ENCODE measurements at places on chromosomes 7 and 10.

- DNase-seq: no peak
These were observed 36.7 kb downstream of the INPP5A start for GRCh38 chr10:132574288-132574687.

DNA sequence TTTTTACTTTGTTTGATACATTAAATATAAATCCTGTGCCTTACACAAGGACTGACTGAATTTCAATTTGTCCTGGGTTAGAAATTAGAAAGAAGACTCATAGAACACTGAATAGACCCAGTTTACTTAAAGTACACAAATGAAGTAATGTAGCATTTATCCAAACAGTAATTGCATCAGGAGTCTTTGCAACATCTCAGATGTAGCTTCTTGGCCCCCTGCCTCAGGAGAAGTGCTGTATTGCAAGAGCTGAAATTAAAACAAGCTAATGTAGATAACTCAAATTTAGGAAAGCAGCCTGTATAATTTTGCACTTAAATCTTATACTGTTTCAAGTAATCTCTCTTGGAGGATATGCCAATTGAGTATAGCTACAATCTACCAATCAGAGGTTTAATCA is 54.3 kb upstream of the KCND2 start:
- no peak for DNase-seq

GRCh38 chr10:51297438-51297837 is 223.2 kb downstream of the PRKG1 start:
- no peak for DNase-seq

DNA sequence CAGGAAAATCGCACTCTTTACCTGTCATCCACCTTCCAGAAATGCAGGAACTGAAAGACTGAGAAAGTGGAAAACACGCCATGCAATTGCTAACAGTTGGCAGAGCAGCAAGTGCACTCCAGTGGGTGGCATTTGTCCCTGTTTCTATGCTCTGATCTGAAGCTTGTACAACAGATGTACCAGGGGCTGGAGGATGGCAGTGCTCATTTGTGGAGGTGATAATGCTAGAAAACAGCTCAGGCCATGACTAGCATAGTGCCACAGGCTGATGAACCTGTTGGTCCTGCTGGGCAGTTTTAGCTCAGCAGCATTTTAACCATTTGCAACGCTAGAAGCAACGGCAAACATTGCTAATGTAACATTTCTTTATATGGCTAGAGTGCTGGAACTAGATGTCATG is 199.9 kb upstream of the NRP1 start:
- DNase-seq: no peak

- DNase-seq: no peak
These were observed 102.0 kb upstream of the FAM20C start for GRCh38 chr7:90111-91063.

DNA sequence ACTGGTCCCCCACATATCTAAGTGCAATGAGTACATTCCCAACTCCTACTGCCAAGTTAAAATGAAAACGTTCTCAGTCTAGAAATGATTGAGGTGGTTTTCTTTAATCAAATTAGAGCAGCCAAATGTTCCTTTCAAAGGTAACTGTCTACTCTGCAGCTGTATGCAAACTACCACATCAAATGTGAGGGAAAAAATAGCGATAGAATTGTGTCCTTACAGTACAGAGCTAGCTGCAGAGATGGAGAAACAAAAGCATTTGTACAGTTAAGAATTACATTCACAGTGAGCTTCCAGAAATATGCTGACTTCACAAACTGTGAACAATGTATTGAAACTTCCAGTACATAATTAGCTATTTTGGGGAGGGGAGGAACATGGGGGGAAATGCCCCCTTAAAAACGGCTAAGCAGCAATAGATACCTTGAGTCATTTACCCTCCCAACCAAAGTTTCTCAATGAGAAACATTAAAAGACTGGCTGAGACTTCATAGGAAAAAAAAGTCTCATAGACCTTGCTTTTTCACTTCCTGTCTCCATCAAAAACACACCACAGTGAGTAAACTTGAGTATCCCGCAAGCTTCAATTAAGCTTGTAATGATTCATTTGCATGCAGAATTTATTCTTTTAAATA is 22.9 kb downstream of the CDK6 start:
- no peak for DNase-seq

GRCh38 chr10:11236234-11236633 is 218.6 kb downstream of the CELF2 start:
- no peak for DNase-seq

- no peak for DNase-seq
These were observed 4.8 kb upstream of the LIPA start for GRCh38 chr10:89256340-89256739.

DNA sequence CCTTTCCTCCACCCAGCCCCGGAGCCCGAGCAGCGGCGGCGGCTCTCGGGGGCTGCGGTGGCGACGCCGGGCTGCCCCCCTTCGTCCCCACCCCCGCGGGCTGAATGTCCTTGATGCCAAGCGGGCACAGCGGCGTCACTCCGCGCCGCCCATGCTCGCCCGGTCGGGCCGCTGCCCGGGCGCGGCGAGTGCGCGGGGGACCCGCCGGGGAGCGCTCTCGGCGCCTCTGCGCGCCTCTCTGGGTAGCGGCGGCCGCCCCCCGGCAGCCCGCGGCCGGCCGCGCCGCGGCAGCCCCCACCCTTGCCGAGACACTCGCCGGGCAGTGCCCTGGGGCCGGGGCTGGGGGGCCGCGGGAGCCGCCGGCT is 433 bp upstream of the PLXNA4 start:
- no peak for DNase-seq

GRCh38 chr10:3265088-3265487 is 92.5 kb upstream of the PITRM1 start:
- DNase-seq: no peak

DNA sequence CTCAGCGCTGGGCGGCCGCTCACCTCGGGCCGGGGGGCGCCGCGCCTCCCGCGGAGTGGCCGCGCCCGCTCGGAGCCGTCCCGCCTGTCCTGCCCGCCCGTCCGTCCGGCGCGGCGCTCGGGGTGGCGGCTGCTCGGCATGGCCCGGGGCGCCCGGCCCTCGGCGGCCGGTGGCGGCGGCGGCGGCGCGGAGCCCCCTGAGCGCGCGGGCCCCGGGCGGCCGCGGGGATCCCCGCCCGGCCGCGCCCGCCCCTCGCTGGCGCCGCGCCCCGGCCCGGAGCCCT is 338 bp downstream of the SDK1 start:
- no peak for DNase-seq

DNA sequence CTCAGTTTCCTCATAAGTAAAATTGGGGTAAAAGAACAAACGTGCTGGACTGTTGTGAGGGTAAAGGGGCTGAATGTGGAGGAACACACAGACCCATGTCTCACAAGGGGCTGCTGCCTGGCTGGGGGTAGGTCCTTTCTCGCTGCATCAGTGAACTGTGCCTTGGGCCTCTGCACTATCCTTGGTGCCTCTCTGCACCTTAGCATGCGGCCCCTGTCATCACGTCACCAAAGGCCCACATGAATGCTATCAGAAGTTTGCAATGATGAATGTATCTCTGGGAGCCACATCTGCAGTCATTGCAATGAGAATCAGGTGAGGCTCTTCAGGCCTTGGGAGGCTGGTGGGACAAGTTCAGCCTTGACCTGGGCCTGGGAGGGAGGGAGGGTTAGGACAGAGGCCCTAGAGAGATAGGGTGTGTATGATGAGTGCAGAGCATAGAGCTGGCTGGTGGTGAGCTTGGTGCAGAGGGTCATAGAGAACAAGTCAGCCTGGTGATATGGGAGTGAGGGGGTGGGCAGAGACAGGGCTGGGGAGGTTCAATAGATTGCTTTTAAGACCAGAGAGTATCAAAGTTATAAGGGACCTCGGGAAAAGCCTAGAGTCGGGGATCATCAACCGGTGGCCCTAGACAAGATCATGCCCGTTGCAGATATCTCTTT is 308.4 kb downstream of the RPS24 start:
- DNase-seq: no peak
